ENCODE measurements at places on chromosomes 1 and 21.

DNA sequence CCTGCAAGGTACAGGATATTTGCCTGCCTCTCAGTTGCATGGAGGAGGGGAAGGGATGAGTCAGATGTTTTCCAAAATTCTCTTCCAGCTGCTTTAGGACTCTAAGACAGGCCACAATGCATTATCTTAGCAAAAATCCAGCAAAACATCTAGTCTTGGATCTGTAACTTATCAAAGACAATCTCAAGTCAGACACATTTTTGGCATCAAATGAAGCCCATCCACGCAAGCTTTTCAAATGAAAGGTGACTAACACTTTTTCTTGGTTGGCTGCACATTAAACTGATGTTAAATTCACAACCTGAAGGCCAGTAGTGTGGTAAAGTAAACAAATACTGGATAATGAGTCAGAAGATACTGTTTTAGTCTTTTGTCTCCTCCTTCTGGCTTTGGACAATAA lies 21.3 kb downstream of the FAM78B start:
- no peak for DNase-seq

- no peak for DNase-seq
These were observed 81.7 kb upstream of the ADAM30 start for GRCh38 chr1:119978018-119978505.

DNA sequence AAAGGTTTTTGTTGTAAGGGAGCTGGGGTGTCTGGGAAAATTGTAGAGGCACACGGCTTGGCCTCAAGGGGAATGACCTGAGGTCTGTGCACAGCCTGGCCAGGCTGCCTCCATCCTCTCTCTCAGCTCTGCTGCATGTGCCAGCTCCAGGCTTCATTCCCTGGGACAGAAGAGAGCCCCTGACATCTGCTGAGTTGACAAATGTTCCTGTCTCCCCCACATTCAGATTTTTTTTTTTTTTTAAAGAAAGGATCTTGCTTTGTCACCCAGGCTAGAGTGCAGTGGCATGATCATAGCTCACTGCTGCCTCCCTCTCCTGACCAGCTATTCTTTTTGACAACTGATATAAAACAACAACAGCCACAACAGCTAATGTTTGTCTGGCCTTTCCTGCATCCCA lies 84.4 kb downstream of the PCNX2 start:
- no peak for DNase-seq

DNA sequence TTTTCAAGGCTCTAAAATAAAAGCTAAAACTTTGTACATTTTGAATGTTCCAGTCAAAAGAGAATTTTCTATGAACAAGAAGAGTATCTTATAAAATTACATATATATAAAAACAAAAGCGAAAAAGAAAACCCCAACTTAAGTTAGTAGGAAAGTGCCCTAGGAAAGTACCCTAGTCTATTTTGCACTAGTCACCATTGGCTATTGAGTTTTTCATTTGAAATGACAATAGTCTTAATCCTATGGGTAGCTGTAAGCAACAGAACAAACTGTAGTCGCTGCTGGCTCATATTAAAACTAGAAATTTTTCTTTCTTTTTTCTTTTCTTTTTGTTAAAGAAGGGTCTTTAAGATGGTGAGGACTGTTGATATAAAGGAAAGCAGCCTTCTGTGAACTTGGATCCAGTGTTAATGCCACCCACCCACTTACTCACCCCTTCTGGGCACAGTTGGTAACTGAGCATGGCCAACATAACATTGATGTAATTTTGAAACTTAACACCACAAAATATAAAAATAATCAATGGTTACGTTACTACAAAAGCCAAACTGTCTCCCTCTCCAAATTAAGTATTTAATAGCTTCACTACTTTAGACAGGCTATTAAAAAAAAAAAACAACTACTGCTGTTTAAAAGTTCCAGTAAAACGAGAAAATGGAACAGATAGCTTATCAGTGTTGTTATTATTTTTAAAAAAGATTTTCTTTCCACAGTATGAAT lies 177.0 kb downstream of the EIF4G3 start:
- DNase-seq = no peak

DNA sequence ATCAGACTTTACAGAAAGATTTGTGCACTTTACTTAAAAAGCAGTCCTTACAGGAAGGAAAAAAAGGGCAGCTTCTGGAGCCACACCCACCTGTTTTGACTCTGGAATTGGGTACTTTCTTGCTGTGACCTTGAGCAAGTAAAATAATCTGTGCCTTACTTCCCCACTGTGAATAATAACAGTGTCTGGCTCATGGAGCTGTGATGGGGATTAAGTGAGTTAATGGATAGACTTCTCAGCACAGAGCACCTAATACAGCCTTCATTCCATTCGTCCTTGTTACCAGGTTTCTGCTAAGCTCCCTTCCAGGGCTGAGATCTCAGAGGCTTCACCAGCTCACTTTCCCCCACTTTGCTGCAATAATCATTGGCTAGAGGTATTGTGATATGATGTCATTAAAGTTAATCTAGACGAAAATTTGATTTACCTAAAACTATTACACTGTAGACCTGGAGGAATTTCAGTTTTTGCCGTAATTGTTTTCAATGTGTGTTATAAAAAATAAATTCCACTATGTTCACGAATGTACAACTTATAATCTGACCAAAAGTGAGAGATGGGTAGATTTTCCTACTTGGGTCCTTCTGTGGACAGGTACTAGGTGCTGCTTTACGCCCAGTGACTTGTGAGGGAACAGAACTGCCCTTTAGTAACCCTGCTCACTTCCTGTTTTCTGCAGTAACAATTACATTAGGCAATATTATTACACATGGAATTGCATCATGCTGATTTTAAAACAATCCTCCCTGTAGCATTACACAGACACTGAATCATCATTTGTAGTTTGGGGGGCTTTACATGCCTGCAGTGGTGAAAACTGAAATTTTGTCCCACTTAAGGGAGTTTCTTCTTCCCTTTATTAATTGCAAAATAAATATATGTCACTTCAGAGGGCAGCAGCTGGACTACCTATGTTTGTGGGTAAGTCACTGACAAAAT lies 19.7 kb upstream of the ABCG1 start:
- DNase-seq = no peak

DNA sequence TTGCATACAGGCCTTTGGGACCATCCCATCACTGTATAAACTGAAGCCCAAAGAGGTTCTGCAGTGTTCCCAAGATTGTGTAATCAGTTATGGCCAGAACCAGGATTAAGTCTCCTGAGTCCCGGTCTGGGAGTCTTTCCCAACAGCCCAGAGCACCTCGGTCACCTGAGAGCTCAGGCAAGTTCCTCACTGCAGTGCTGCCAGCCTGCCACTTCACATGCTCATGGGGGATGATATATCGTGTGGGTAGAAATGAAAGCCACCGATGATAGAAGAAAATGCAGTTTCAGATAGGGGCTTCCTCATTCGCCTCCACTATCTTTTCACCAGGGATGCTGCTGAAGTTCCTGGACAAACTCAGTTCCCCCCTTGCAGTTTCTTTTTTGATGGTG lies 30.4 kb downstream of the FHAD1 start:
- no peak for DNase-seq

DNA sequence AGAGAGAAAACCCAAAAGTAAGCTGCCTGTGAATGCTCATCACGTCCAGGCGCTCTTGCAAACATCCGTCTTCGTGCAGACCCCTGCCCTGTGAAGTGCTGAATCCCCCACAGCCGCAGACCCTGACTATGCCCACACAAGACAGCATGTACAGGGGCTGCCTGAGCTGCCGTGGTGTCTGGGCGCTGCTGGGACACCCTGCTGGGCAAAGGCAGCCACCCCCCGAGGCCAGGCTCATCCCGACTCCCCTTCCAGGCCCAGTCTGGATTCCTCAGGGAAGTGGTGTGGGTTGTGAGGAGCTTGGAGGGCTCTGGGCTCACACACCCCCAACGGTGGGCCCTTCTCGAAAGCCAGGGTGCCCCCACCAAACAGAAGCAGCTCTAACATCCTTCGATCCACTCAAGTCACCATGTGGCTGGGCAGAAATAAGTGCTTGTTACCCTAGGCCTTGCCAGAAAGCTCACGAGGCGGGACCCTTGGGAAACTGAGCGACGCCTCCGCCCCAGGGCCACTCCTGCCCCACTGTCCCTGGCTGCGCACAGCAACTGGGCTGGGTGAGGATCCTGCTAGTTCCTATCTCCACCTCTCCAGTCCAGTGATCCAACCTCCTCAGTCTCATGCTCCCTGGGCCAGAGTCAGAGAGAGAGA lies 4.8 kb upstream of the WNT9A start:
- no peak for DNase-seq

DNA sequence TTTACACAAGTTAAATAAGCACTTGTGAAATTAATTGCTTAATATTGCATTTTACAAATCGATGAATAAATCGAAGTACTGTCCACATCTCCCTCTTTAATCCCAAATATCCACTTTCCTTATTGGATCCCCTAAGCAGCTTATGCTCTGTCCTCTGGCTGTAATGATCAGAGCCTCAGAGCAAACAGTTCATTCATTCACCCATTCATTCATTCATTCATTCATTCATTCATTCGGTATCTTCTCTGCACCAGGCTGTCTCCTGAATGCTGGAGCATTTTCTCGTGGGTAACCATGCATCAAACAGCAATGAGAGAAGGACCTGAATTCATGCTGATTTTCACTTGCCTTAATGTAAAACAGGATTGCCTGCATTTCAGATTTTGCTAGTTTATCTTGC lies 69.5 kb upstream of the IGSF21 start:
- no peak for DNase-seq

- no peak for DNase-seq
These were observed 22.4 kb downstream of the DSTYK start for GRCh38 chr1:205189131-205189530.

GRCh38 chr1:187648091-187648490 lies 819.3 kb downstream of the PLA2G4A start:
- no peak for DNase-seq

DNA sequence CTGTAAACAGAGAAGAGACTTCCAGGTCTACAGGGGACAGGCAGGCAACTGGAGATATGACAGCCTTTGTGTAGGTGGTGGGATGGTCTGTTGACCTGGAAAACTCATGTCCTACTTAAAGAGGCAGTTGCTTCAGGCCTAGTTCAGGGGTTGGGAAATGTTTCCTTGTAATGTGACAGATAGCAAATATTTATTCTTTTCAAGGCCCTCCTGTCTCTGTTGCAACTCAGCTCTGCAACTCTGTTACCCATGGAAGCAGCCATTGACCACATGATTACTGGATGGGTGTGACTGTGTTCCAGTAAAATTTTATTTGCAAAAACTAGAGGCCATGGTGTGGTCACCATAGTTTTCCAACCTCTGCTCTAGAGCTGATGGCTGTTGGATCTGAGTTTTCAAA lies 341.9 kb downstream of the PTBP2 start:
- no peak for DNase-seq

DNA sequence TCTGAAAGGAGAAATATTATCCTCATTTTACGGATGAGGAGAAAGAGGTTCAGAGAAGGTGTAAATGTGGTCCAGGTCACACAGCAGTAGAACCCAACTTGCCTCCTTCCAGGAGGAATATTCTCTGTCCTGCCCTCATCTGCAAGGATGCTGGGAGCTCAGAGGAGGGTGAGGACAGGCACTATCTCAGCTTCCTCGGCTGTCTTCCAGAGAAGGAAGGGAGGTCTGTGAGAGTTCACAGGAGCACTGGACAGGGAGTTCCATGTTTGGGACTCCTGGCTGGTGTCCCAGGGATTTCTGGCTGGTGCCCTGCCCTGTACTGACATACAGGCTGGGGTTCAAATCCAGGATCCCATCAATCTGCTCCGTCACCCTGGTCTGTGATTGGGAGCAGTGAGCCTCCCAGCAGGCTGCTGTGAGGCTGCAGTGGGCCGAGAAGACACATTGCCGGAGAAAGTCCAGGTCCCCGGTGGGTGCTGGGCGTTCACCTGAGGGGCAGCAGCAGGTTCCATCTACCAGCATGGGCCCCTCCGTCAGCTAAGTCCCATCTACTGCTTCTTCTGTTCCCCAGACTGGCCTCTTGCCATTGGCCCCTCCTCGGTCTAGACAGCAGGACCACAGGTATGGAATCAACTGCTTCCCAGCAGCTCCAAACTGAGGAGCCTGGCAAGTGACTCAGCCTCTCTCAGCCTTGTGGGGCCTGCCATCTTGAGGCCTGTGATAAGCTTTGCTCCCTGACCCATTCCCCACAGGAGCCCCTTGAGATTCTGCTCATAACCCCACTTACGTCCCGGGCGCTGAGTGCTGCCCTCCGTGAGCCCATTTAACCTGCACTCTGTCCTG lies 8.5 kb upstream of the BSND start:
- no peak for DNase-seq

GRCh38 chr21:42841156-42841915 lies 38.0 kb downstream of the WDR4 start:
- no peak for DNase-seq

DNA sequence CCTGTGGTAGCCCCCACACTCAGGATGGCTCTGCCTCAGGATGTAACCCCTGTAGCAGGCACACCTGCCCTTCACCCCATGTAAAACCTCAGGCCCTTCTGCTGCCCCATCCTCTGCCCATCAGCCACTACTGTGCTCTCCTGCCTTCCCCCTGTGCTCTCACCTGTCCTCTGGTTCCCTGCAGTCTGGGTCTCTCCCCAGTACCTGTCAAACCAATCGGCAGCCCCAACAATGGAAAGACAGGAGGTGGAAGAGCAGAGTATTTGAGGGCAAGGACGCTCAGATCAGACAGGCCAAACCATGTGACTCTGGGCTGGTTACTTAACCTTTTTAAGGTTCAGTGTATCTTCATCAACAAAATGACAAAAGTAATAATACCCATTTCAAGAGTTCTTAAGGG lies 30.9 kb downstream of the SMIM12 start:
- no peak for DNase-seq

- no peak for DNase-seq
These were observed 16.4 kb downstream of the CAPZA1 start for GRCh38 chr1:112636056-112636455.

- DNase-seq = no peak
These were observed 45.1 kb downstream of the SLC2A1 start for GRCh38 chr1:42913426-42914091.

- DNase-seq = no peak
These were observed at the start of gene AJAP1 for GRCh38 chr1:4653796-4654725. TSS of gene AJAP1 (plus strand) at chr1:4654609. CDS start at chr1:4655426, 817 bp downstream.

GRCh38 chr1:227893300-227893948 lies 54.3 kb downstream of the WNT9A start:
- no peak for DNase-seq

DNA sequence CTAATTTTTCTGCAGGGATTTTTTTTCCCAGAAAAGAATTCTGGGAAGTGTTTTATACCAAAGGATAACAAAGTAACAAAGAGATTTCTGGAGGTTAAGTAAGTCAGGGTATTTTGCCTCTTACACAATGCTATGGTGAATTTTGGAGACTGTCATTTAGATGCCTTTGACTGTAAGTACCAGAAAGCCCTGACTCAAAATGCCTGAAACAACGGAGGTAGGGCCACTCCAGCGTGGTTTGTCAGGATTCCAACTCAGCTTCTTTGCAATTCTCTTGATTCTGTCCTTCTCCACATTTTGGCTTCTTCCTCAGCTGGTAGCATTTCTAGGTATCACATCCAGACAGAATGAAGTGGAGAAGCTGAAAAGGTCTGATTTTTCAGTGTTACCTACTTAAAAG lies 106.5 kb downstream of the UCHL5 start:
- DNase-seq = no peak

DNA sequence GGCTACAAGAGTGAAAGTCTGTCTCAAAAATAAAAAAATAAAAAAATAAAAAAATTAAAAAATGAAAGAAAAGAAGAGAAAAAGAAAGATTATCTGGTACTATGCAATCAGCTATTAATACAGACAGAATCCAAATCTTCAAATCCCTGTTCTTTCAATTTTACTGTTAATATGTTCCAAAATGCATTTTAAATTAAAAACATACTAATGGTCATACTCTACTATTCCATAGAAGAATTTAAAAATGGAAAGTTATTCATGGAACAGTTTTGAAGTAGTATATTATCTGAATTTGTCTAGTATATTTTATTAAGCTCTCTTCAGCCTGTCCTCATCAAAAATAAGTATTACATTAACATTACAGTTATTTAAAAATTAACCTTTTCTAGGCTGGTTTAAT lies 430.1 kb downstream of the PTBP2 start:
- DNase-seq = no peak

All from stimulated activated CD8-positive, alpha-beta memory T cell treated with anti-CD3 and anti-CD28 coated beads, Interleukin-7, amount 100 ng/mL, for 24 hours (primary cell).